Myocyte (in vitro differentiated cells): ENCODE measurements at places on chromosomes 7 and 10.

- no peak for DNase-seq
Observed at GRCh38 chr7:130279286-130279685, 12.6 kb downstream of the CPA2 start.

DNA sequence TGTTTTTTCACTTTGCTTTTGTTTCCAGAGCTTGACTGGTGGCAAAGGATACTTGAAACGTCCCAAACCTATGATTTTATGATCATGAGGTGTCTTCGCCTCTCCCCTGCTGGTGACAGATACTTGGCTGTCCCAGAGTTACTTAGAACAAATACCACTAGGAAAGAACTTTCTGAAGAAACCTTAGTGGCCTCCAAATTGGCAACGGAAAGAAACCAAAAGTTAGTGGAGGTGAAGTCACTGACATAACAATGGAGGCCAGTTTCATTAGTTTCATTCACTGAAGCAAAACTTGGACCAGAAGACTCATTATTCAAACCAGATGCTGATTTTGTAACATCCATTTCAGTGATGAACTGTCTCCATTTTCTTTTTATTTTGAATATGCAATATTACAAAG, 68.6 kb downstream of the JAZF1 start:
- no peak for DNase-seq

- no peak for DNase-seq
Observed at GRCh38 chr10:34216348-34216945, 598.6 kb downstream of the PARD3 start.

DNA sequence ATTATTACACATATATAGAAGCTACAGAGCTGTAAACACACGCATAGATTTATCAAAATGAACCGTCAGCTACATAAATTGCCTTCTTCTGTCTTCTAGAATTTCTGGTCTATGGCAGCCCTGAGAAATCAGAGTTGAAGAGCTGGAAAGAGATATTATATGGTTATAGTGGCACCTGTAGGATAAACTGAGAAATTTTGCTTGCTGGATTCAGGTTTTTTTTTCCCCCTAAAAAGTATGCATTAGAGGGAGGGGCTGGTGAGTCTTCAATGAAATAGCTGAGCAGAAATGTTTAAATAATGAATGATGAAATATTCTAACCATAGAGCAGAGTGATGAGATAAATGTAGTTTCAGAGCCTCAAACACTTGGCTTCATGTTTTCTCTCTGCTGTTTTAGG, 78.0 kb upstream of the DYNC1I1 start:
- no peak for DNase-seq

DNA sequence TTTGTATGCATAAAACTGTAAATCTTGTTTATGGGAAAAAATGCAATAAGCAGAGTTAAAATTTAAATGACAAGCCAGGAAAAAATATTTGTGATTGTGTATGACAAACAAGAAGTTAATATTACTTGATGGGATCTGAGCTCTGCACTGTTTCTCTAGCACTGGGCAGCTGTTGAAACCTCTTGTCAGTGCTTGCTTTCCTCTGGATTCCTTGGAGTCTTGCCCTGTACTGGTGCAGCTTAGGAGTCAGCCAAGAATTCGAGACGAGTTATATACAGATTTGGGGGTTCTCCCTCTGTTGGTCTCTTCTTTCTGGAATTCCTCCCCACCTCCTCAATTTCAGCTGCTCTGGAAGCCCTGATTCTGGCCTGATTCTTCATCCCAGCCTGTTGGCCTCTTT, 24.3 kb upstream of the OPN4 start:
- peak; percentile 79 for DNase-seq

- no peak for DNase-seq
Observed at GRCh38 chr10:85538601-85539000, 828.0 kb downstream of the GRID1 start.
